Cardiac muscle cell (in vitro differentiated cells and primary cell): ENCODE measurements at places on chromosomes 3 and 15. TPM values are rescaled to one million over a fixed set of nuclear protein-coding genes. Genes with fewer than 3 reads are reported as not detected.
A peak's percentile ranks its signal among the peaks of the same experiment; 100 is the strongest.

MEX3B gene
- 12.4 and 12.7 TPM in 2 replicates for total RNA-seq

ACAN gene
- total RNA-seq = 0.67 and 0.71 TPM in 2 replicates

ARNT2 gene
- 3.6 and 4.4 TPM in 2 replicates for total RNA-seq

ACKR2 gene
- total RNA-seq = 0.15 and 0.35 TPM in 2 replicates

KBTBD13 gene
- total RNA-seq = 3.3 and 5.0 TPM in 2 replicates

DNA sequence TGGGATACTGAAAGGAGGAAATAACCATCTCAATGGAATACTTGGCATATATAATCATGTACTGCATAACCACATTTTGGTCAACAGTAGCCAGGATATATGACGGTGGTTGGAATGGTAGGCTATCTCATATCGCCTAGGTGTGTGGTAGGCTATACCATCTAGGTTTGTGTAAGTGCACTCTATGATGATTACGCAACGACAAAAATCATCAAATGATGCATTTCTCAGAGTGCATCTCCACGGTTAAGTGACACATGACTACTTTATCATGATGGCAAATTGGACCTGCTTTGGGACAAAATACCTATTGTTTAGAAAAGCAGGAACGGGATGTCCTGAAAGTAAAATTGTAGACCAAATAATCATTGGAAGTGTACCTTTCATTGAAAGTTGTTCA lies 2.8 kb downstream of the MYZAP start:
- no peak for DNase-seq

DNA sequence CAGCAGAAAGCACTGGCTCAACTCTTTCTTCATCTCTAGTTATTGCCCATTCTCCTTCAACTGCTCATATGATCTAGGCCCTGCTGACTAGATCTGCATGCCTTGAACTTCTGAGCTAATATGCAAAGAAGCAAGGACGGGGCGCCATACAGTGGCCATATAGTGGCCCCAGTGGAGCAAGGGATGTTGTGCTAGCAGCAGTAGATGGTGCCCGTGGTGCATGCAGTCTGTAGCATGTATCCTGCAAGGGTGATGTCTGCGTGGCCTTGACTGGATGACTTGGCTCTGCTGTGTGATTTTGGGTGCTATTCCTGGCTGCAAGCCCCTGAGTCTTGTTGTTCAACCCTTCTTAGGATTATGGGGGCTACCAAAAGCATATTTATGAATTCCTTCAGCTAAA lies 12.2 kb upstream of the NMD3 start:
- no peak for DNase-seq

- DNase-seq = peak; percentile 59
Observed at GRCh38 chr3:191254098-191254873, 55.2 kb downstream of the OSTN start.

GRCh38 chr15:70047386-70048197 lies 50.1 kb downstream of the TLE3 start:
- DNase-seq = no peak

GRCh38 chr15:59349680-59350420 lies 22.8 kb downstream of the MYO1E start:
- DNase-seq = no peak

DNA sequence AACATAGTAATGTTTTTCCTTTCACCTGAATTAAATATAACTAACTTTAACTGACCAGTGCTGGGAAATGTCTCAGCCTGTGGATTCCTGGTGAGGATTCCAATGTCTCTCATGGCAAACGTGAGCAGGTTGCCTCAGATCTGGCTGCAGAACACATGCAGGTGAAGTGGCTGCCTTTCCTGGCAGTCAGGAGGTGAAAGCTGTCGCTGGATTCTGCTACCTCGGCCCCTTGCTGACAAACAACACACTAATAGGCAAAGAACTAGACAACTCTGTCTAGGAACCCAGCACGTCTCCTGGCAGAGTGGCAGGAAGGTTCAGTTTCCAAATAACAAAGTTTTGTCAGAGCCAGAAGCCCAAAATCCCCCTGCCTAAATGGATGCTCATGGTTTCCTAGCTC lies 400.8 kb upstream of the PPP2R3A start:
- DNase-seq = no peak

DNA sequence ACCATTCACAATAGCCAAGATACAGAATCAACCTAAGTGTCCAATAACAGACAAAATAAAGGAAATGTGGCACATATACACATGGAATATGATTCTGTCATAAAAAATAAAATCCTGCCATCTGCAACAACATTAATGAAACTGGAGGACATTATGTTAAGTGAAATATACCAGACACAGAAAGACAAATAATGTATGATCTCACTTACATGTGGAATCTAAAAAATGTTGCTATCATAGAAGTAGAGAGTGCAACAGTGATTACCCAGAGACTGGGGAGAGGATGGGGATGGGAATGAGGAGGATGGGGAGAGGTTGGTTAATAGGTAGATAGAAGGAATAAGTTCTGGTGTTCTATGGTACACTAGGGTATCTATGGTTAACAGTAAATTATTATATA lies 28.7 kb downstream of the MRPL3 start:
- DNase-seq = no peak

DNA sequence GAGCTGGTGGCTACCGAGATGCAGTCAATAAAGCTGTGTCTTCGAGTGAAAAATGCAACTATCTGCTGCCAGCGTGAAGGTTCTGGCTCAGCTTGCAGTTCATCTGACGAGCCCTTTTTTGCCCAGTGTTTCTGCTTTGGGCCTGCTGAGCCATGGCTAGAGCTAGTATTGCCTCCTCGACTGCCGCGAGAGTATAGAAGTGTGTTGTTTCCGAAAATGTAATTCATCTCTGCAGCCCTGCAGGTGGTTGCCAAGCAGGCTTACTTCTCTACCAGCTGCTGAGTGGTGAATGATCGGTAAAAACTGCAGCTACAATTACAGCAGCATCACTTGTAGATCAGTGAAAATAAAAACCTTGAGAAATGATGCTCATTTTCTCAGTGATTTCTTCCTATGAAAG lies 114.8 kb downstream of the DLG1 start:
- DNase-seq = no peak

DNA sequence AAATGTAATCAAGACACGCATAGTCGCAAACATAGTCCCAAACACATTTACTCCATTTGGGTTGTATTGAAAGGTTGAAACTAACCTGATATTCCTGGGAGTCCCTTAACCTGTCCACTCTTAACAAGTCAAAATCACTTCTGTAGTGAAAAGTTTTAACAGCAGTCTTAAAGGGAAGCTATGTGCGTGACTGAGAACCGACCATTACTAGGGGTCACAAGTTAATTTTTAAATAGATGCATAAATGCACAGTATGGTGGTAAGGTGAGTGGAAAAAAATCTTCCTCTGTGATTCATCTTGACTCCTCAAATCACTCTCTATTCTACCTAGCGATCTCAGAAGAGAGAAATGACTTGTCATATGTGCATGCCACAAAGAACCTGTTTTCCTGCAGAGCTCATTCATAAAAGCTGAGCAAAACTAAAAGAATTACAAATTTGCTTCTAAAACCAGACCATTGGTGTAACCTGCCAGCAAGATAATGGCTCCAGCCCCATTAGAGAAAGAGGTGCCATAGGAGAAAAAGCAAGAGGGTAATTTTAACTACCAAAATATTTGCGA lies 4.8 kb downstream of the GPR15 start:
- DNase-seq = no peak

DNA sequence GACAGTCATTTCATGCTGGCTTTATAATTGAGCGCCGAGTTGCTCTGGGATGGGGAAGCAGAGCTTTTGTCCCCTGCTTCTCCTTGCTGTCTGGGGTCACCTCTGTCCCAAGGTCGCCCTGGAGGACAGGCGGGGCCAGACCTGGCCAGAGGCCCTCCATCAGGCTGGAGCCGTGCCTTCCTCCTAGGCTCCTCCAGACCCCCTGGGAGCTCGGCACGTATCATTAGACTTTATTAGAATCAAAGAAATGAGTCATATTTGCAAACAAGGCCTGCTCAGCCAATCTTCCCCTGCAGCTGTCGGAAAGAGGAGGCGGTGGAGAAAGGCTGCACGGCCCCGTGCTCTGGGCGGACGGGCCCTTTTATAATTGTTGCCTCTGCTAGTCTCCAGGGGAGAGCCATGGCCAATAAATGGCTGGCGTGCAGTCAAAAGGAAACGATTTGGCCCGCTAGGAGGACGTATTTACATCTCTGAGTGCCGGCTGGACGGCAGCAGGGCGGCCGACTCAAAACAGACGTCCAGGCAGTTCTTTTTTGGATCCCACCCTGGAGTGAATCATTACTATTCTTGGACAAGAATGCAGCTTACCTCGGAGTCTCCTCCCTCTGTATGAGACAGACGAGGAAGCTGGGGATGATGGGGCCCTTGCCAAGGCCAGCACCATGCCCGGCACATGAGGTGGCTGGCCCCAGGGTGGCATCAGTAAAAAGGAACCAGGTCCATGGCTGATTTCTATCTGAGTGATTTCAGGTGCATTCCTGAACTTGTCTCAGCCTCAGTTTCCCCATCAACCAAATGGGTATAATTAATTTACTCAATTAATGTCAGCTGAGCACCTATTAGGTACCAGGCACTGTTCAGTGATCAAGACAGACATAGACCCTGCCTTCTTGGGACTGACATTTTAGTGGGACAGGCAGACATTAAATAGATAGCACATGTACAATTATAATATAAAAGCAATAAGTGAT lies 50.6 kb downstream of the SLC6A6 start:
- peak; percentile 99 for DNase-seq

DNA sequence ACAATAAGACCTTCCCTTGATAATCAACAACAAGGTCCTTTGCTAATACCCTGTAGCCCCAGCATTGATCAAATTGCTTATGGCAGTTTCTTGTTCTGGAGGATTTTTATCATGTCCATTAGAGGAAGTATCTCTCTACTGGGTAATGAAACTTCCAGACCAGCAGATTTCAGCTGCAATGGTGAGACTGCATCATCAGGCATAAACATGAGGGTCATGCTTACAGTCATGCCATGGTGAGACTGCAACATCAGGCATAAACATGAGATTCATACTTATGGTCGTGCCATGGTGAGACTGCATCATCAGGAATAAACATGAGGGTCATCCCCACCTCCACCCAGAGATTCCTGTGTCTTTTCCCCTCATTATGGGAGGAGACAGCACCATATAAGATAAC lies 129.0 kb upstream of the LIPC start:
- no peak for DNase-seq

DNA sequence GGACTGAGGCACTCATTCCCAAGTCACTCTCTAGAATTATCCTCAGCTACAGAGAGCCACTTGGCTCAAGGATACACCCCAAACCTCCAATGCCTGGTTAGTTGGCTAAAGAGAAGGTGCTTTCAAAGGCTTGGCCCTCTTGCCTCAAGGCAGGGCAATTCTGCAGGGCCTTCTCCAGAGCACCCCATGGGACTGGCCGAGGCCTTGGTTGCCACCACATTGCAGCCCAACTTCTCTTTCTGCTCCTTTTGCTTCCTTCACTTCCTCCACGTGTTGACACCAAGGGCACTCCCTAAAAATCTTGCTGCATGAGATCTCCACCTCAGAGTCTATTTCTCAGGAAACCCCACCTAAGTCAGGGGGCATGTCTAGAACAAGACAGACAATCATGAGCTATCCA lies 36.7 kb downstream of the MEGF11 start:
- no peak for DNase-seq

DNA sequence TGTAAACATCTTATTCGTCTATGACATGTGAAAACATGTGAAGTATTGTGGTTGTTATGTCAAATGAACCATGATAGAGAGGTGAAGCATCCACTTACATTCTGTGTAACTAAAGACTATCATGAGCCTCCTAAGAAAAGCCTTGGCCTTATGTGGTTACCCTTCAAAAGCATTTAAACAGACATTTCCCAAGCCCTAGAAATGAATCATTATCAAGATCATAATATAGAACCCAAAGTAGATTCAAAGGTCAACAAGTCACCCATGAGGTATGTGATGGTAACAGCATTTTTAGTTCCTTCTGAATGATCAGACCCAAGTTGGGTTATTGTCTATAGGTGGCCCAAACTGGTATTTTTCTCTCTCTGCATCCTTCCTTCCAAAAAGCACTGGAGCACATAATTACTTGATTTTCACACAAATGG lies 408.0 kb downstream of the TBL1XR1 start:
- DNase-seq = no peak

GRCh38 chr3:23576379-23576959 lies 229.3 kb upstream of the UBE2E1 start:
- no peak for DNase-seq

DNA sequence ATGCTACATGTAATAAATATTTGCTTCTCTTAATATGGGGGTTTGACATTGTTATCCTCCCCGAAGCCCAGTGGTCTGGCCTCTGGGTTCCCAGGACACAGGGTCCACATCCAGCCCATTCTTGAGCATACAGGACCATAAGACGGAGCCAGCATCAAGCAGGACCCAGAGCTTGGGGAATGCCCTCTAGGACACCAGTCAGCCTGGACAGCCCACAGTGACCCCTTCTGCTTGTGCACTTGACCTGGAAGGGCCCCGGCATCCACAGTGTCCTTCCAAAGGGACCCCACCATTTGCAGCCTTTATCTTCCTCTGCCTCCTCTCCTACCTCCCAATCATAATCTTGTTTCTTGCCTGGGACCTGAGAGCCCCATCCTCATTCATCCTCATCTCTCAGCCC lies 46.2 kb upstream of the IREB2 start:
- DNase-seq = no peak

DNA sequence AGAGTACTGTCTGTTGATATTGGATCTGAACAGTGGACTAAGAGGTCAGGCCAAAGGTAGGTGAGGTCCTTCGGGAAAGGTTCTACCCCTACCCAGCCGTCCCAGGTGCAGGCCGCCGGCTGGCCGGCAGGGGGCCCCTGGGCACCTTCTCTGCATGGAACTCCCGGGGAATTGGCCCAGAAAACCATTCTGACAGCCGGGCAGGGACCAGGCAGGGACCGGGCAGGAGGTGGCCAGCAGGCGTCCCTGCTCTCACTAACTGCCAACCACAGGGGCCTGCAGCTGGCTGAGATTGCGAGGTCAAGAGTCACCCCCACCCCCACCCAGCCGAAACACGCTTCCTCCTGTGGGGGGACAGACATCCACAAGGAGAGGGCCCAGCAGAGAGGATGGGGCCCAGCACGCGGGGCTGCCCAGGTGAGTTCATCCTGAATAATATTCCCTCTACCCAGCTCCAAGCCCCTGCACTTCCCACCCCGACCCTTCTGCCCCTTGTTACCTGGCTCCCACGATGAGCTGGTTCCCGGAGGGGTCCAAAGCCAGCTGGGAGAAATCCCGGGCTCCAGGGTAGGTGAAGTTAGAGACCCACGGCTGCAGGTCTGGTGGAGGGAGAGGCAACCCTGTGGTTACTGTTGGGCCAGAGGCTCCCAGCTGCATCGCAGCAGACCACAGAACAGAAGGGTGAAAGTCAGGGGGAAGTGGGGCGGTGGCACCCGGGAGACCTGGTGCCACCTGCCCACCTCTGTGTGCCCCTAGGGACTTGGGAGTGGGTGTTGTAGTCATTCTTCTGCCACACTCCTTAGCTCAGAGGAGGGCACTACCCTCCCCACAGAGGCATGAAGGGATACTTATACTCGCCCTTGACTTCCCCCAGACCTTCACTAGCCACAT lies 84.4 kb downstream of the SEMA5B start:
- peak; percentile 85 for DNase-seq

DNA sequence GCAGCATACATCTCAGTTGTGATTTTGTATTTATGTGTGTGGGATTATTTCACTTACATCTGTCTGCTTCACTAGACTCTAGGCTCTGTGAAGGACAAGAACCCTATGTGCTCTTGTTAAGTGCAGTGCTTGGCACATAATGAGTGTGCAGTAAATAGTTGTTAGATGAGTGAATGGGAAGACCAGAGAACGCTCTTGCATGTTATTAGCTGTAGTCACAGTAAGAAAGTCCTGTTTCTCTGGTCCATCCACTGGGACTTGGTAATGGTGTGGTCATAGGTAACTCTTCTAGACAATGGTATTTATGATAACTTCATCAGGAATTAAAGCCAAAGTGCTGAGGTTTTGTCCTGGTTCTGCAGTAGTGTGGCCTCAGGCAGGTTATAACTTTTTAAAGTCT lies 1.4 kb upstream of the AQP9 start:
- DNase-seq = no peak
